ENCODE measurements at places on chromosomes 12 and 14.

DNA sequence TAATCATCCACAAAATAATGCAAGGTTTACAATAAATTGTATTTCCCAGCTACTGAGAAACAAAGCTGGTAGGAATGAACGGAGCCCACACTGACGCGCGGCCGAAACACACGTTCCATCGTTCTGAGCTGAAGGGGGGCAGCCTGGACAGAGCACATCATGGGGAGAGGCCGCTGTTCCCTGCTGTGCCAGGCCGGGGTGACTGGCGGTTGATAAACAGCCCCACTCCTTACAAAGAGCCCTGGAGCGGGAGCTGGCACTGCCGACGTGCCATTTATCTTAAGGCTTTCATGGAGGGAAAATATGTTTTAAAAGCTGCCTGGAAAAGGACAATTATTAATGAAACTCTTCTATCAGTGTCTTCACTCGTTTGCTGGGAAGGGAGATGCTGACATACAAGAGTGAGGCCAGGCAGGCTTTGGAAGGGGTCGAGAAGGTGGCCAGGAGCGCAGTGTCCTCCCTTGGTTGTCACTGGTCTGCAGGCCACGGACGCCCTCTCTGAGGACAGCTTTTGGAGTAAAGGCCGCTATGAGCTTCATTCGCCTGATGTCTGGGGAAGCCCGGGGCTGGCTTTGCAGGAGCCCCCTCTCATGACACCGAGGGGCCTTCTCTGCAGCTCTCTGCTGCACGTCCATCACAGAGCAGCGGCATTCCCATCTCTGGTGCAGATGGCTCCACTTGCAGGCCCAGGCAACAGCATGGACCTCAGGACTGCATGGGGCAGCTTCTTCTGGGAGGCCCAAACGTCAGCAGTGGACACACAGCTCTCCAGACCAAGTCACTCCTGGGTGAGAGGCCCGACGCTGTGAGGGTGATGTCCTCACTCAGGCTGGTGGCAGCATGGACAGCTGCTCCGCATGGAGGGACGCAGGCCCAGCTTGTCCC is 355.3 kb upstream of the SFSWAP start:
- no peak for DNase-seq

DNA sequence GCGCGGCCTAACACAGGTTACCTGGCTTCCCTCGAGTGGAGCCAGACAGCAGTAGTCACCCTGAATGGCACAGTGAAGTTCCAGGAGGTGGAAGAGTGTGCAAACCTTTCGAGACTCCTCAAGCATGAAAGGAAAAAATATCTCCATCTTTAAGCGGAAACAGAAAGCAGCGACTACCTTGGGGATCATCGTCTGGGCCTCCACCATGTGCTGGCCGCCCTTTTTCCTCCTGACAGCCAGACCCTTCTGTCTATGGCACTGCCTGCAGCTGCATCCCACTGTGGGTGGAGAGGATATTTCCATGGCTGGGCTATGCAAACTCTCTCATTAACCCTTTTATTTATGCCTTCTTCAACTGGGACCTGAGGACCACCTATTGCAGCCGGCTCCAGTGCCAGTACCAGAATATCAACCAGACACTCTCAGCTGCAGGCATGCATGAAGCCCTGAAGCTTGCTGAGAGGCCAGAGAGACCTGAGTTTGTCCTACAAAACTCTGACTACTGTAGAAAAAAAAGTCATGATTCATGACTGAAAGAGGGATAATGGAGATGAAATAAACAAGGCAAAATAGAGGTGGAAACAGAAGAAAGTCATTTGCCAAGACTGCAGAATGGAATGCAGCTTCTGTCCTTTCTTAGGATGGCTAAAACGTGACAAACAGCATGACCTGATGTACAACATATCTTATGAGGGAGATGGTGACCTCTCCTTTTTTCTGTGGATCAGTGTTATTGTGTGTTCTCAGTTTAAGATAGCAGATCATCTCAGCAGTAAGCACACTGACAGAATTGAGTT is 2.4 kb upstream of the HEBP1 start:
- no peak for DNase-seq

GRCh38 chr12:64824500-64825142 is at the start of gene TBC1D30:
Gene TBC1D30 (plus strand): TSS chr12:64824647. CDS start chr12:64824880, 233 bp downstream.
- no peak for DNase-seq

GRCh38 chr14:81430235-81430634 is 30.1 kb upstream of the STON2 start:
- no peak for DNase-seq

DNA sequence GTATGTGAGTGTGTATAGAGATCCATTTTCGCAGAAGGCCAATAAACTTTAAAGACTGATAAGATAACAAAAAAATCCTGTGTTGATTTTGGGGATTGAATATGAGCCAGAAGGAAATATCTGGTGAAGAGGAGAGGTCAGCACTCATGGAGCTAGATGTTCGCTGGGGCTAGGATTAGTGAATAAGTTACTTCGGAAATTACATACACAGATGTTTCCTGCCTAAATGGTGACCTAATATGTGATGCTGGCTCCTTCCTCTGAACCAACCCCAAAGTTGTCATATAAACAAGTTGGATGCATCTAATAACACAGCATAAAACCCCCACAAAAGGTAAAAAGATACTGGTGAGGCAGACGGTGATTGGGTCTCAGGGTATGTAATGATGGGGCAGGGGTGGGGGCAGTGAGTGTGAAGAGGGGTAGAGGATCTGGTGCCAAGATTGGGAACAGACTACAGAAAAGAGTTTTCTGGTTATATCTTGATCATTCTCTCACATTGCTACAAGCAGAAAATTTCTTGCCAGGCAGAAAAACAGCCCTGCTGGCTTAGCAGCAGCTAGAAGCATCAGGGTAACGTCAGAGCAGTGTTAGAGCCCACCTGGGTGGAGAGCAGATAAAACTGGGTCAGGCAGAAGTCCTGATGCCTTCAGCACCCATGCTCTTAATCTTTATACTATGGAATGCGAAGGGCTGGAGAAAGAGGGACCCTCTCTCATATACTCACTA is 140.4 kb upstream of the GZMB start:
- DNase-seq = no peak

DNA sequence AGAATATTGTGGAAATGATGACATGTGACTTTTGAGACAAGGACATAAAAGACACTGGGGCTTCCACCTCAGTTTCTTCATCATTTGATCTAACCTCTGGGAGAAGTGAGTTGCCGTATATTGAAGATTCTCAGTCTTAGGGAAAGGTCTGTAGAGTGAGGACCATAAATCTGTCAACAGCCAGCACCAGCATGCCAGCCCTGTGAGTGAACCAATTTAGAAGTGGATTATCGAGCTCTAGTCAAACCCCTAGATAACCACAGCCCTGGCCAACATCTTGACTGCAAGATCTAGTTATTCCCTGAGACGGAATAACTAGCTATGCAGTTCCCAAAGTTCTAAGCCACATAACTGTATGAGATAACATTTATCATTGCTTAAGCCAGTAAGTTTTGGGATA is 108.8 kb upstream of the PTPRR start:
- no peak for DNase-seq

- DNase-seq = no peak
These were observed 266.4 kb upstream of the CAND1 start for GRCh38 chr12:67002720-67003119.

DNA sequence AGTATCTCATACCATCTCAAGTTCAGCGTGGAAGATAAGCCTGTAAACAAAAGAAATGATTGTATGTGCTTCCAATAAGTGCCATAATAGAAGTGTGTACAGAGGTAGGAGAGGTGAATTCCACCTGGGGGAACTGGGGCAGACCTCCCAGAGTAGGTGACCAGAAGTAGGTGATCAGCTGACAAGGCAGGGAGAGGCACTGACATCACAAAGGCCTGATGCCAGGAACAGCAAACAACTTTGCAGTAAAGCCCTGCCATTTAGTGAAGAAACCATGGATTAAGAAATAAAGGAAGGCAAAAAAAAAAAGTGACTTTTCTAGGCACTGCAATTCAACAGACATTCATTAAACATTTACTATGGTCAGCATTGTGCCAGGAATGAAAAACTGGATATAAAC is 31.1 kb downstream of the NR1H4 start:
- no peak for DNase-seq

DNA sequence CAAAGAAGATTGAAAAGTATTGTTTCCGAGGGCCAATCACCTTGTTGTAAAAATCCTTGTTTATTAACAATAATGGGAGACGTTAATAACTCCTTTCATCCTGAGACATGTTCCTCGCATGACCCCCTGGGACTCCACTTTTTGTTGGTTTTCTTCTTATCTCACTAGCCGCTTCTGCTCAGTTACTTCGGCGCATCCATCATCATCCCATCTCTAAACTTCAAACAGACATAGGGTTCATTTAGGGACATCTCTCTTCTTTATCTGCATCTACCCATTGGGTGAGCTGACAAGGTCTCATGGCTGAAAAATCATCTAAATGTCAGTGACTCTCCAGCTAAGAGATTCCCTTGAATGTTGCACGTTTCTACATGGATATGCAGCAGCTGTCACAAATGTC is 252.2 kb downstream of the ANO2 start:
- no peak for DNase-seq

GRCh38 chr12:133106253-133106652 is 23.8 kb downstream of the ZNF891 start:
- DNase-seq = no peak

DNA sequence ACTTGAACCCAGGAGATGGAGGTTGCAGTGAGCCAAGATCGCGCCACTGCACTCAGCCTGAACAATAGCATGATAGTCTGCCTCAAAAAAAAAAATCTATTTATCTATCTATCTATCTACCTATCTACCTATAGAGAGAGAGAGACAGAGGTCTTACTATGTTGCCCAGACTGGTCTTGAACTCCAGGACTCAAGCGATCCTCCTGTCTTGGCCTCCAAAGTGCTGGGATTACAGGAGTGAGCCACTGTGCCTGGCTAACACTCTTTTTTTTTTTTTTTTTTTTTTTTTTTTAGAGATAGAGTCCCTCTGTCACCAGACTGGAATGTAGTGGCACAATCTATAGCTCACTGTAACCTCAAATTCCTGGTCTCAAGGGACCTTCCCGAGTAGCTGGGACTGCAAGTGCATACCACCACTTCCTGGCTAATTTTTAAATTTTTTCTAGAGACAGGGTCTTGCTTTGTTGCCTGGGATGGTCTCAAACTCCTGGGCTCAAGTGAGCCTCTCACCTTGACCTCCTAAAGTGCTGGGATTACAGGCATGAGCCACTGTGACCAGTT is 1.9 kb downstream of the FAM186A start:
- no peak for DNase-seq

DNA sequence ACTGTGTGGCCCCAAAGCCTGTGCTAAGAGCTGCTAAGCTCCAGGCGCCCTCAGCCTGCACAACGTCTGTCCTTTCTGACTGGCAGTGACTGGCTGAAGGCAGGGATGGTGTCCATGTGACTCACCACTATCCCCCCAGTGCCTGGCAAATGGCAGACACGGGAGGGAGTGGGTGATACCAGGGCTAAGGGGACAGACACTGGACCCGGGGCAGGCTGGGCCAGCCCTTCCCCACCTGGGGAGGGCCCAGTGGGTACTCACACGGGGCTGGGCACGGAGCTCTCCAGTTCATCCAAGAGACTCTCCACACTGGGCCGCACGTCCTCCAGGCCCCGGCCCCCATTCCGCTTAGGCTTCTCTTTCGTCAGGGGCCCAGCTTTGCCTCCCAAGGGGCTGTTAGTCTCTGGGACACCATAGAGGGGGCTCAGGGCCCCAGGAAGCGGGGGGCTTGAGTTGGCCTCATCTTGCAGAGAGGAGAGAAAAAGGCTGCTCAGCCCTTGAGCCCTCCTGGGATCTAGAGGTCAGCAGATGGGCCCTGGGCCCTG is 21.4 kb upstream of the RPLP0 start:
- no peak for DNase-seq

DNA sequence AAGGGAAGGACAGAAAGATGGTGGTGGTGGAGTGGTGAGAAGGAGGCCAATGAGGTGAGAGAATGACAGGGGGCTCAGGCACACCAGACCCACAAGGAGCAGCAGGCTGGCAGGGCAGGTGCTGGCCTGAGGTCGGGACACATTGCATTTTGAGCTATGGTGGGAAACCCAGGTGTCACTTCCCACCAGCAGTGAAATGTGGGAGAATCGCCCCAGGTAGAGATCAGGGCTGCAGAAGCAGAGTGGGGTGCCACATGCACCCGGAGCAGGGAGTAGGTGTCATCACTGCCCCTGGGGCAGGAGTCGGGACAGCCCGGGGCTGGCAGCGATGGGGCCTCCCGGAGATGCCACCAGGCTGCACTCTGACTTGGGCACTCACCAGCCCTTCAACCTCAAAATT is 315.8 kb downstream of the BCL11B start:
- DNase-seq = no peak

DNA sequence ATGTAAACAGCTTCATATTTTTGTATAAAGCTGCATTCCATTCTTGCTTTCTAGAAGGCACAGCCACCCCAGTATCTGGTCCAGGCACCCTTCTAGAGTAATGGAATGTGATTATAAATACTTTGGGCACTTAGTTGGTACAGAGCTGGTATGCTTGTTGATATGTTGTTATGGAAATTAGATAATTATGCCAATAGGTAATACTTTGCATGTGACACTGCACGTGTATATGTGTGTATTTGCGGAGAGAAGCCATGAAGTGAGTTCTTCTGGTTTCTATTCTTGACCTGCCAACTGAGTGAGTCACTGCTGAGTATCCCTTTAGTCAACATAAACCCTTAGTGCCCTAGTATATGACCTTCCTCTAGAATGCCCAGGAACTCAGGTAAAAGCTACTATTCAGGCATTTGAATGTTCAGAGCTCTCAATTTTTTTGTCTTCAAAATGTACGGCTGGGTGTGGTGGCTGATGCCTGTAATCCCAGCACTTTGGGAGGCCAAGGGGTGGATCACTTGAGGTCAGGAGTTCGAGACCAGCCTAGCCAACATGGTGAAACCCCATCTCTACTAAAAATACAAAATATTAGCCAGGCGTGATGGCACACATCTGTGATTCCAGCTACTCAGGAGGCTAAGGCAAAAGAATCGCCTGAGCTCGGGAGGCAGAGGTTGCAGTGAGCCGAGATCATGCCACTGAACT is 6.2 kb upstream of the TCP11L2 start:
- no peak for DNase-seq

DNA sequence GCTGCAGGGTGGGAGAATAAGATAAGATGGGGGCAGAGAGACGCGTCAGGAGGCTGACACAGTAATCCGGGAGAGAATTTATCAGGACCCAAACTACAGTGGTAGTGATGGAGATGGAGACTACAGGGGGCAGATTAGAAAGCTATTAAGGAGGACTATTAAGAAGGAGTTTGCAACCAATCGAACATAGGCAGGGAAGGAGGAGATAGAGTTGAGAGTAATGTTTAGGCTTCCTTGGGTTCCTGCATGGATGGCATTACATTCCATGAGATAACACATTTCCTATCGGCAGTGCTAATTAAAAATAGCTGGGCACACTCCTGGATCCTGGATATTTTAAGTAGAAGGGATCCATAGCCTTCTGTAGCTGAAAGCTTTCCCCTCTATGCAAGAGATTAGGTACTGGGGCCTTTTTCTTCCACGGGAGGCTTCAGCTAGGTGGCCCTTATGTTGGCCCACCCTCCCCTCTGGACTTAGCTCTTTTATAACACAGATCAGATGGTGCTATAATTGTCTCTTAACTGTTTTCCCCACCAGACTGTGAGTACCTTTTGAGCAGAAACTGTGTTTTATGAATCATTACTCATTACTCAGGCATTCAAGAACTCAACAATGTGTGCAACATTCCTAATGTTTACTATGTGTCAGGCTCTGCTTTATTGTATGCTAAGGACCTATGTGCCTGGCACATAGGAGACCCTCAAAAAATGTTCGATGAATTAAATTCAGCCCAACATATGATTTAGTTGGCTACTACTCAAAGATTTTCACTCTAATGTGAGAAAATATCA is 113.0 kb downstream of the RMST start:
- DNase-seq = no peak

GRCh38 chr12:115946867-115947695 is 330.4 kb downstream of the MED13L start:
- no peak for DNase-seq
